Hippocampal formation (tissue), 2 donors: ENCODE measurements at places on chromosomes 6 and 20.
A peak's percentile ranks its signal among the peaks of the same experiment; 100 is the strongest.

- no peak for DNase-seq
Measured at GRCh38 chr6:11999246-11999645, 12.9 kb upstream of the HIVEP1 start.

GRCh38 chr6:36312854-36313648, 23.6 kb downstream of the BNIP5 start:
- no peak for DNase-seq

GRCh38 chr6:91487696-91488392, 901.0 kb upstream of the MAP3K7 start:
- no peak for DNase-seq

DNA sequence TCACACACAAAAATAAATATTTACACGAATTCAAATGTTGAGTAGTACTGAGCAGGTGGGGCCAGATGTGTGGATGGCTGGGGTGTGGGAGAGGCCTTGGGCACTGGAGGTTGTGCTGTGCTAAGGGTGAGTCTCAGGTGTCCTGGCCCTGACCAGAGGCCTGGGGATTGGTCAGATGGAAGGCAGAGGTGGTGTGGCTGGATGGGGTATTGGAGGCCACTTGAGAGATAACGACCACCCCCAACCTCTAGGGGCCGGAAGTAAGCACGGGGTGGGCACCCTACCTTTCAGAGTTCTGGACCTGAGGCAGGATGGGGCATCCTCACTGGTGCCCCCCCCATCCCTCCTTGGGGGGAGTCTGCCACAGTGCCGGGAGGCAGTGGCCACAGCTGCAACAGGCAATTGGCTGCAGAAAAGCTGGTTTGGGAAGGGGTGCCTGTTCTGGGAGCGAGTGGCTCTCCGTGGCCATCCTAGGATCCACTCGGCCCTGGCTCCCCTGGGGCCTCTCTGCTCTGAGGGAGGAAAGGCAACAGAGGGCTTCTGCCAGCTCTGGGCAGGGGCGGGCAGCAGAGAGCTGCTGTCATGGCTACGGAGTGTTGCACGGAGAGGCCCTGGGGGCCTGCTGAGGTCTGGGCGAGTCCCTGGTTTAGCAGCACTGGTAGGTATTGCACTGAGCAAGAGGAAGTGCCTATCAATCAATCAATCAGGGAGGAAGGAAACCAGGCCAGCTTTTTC, 87.6 kb downstream of the ASXL1 start:
- DNase-seq: no peak

GRCh38 chr6:21173031-21173430, 420.5 kb upstream of the SOX4 start:
- DNase-seq: no peak

GRCh38 chr6:125477844-125478243, 176.1 kb upstream of the HDDC2 start:
- DNase-seq: no peak

- no peak for DNase-seq
Measured at GRCh38 chr20:19110881-19111460, 101.5 kb upstream of the SLC24A3 start.

GRCh38 chr6:32113386-32114352, 4.5 kb upstream of the TNXB start:
- DNase-seq: peak; percentile 61

- DNase-seq: no peak
Measured at GRCh38 chr6:118708744-118709143, 57.4 kb upstream of the CEP85L start.

- peak; percentile 31 for DNase-seq
Measured at GRCh38 chr6:118784641-118785164, 109.2 kb upstream of the ASF1A start.

DNA sequence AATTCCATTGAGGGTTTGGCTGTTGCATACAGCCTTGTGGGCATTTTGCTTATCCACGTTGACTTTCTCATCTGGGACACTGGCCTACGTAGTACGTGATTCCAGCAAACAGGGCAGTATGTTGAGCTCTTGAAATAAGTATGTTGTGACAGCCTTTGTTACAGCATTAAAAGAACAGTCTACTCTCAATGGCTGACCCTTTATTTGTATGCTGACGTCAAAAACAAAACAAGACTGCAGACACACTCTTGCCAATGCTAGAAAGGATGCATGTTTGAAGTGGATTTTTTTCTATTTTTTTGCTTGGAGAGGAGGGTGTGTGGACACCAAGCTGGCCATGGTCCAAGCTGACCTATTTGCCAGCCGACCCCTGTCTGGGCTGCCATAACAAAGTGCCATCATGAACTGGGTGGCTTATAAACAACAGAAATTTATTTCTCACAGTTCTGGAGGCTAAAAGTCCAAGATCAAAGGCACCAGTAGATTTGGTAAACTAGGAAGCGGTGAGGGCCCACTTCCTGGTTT, 10.8 kb upstream of the SNHG17 start:
- no peak for DNase-seq

DNA sequence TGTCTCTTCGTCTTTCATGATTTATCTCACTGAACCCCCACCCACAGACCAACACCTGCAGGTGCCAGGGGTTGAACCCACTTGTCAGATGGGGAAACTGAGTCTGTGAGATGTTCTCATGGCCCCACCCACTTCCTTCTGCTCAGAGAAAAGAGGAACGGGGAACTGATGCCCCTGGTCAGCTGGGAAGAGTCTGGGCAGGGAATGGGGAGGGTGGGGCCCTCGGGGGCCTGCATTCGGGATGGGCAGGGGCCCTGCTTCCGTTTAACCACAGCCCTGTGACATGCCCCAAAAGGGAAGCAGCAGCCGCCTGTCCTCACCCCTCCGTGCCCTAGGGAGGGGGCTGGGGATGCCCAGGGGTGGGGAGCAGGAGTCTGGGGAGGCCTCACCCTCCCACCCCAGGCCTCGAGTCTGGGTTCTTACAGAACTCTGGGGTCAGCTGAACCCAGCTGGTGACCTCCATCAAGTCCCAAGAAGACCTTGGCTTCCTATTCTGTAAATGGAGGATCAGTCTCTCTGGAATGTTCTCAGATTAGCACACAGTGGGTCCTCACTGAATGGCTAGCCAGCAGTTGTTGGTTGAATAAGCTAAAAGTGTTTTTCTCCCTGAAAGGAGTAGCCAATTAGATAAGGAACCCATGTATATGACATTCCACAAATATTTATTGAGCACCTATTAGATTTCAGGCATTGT, 81.5 kb downstream of the CEBPB start:
- DNase-seq: no peak

DNA sequence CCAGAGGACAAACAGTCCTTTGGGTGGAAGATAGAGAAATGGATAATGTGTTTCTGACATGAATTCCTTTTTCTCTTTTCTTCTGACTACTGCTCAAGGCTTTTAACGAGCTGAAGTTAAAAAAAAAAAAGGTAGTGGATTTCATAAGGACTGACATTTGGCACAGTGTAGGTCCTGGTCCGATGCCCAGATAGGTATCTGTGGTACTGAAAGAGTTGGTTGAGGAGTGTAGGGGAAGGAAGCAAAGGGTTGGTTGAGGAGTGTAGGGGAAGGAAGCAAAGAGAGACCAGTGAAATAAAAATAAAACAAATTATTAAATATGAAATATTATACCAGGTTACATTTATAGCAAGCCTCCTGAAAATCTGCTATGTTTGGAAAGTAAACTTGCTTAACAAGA, 11.8 kb downstream of the UTRN start:
- no peak for DNase-seq

DNA sequence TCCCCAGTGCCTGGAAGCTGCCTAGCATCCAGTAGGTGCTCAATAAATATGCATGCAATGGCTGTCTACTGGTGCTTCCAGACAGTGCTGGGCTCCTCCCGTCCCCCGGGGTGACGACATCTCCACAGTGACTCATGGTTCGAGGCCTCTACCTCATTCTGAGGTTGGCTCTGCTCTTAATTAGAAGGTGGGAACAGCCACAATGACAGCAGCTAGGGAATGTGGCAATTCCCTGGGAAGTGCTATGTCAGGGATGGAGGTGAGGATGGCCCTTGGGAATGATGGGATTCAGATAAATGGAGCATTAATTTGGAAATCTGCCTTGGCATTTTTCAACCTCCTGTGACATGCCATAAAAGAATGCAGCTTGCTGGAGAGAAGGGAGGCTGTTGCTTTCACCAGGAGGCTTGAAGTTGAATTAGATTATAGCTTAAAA, 43.5 kb upstream of the NFATC2 start:
- no peak for DNase-seq

DNA sequence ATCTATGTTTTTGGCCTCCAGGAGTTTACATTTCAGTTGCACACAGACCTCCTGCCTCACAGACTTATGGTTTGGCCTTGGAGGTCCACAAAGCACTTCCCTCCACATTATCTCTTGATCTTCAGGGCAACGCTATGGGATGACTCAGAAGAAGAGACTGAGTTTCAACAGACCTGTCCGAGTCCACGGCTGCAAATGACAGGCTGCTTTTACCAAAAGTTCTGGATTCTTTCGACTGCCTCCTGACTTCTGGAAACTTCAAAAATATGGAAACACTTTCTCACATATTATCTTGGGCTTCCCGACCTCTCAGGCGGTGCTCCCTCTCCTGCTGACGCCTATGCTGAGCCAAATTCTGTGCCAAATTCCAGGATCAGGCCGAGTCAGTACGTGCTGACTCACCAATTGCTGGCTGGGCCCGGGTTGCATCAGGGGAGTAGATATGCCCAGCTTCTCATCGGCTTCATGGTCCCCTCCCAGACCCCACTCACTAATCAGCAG, 190.2 kb downstream of the BMP7 start:
- no peak for DNase-seq

GRCh38 chr6:107866606-107867301, 42.6 kb upstream of the SCML4 start:
- DNase-seq: no peak

GRCh38 chr6:125939026-125939425, 17.5 kb upstream of the HINT3 start:
- DNase-seq: no peak

DNA sequence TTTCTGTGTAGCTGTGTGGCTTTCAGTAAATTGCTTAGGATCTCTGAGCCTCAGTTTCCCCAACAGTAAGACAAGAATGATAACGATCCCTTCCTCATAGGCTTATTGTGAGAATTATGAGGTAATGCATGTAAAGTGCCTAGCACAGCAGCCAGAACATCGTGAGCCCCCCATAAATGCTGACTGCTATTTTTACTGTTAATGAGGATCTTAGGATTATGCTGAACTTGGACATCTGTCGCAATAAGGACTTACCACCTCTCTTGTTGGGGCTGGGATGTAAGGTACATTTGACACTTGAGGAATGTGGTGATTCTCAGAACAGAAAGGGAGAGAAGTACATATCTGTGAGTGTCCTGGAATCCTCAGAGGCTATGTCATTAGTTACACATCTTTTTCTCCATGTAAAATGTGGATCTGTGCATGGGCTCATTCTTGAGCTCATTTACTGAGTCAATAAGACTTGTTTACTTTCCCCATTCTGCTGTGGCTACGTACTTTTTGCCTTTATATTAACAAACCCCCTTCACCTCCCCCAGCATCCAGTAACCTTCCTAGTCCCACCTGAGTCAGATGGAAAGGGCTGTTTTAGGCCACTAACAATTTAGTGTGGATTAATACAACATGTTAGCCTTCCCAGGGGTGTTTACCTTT, 64.4 kb upstream of the PLEKHG1 start:
- DNase-seq: no peak

DNA sequence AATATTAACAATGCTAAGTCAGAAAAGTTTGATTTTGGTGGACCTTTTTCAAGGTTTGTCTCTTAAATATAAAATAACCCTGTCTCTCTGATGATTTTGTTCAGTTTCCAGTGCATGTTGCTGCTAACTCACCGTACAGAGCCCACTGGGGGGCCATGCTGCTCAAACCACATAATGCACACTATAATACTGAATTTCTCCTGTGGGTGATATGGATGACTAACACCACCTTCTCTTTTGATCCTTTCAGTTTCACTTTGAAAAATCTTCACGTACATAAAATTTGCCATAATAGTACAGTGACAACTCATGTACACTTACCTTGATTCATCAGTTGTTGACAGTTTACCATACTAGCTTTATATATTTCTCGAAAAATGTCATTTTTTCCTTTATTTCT, 506.6 kb upstream of the MAN1A1 start:
- DNase-seq: no peak

DNA sequence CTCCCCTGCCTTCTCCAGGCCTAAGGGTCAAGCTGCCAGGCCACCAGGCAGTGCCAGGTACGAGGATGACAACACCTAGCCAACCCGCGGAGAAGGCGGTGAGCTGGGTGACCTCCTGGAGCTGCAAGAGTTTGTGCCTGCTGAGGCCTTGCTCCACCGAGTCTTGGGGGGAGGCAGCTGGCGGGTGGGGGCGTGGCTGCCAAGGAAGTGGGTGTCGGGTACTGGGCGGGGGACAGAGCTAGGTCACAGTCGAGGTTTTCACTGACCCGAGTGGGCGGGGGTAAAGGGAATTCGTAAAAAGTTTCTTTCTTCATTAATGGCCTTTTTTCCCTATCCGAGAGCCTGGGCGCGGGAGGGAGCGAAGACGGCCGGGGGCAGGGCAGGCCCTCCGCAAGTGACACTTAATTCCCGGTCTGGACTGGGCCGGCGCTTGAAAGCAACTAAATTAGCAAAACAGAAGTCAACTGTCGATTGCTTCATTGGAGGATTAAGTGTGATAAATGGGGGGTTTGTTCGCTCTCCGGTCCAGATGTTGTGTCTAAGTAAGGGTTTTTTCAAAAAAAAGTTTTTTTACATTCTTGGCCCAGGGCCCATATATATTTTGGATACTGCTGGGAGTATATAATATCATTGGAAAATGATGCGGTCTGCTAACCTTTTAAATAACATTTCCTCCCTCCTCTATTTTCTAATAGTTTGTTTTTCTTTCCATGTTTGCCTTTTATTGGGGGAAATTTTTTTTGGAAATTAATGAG, 43.1 kb upstream of the FOXP4 start:
- DNase-seq: no peak

DNA sequence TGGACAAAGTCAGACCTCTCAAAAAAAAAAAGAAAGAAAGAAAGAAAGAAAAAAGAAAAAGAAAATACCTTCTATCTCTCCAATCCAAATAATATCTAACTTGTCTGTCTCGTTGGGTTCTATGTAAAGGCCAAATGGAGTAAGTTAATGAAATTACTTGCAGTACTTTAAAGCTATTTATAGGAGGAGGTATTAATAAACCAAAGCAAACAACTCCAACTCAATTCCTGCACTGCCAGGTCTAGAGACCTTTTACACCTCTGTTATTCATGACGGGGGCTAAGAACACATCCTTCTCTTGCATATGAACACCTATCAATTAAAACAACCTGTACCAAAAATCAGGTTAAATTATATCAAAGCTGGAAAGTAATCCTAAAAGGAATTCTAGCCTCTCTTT, 80.6 kb downstream of the MAP3K5 start:
- no peak for DNase-seq

- DNase-seq: no peak
Measured at GRCh38 chr6:11366183-11366933, 133.9 kb upstream of the NEDD9 start.

DNA sequence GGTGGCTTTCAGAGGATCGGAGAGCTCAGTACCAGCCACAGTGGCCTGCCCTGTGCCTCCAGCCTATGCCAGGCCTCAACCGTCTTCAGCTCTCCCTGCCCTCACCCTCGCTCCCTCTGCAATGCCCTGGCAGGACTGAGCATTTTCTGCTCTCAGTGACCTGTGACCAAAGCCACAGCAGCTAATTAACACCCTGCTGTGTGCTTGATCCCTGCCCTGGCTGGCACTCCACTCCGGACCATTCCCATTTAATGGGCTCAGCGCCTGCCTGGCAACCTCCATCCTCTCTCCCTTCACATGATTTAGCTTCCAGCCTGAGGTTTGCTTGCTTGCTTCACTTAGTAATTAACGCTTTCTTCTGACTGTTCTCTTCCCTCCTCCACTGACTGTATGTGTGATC, 287.5 kb downstream of the LRFN2 start:
- DNase-seq: peak; percentile 43

GRCh38 chr6:138028893-138029292, 78.3 kb downstream of the PERP start:
- DNase-seq: no peak

GRCh38 chr6:113363048-113363798, 493.9 kb upstream of the MARCKS start:
- DNase-seq: no peak
